ENCODE measurements at places on chromosomes 1 and 21. TPM values are rescaled to one million over a fixed set of nuclear protein-coding genes. Genes with fewer than 3 reads are reported as not detected.

The CA6 gene
- total RNA-seq, result not detected

The RALGPS2 gene
- 63.0 TPM for total RNA-seq

The ADCY10 gene
- not detected for total RNA-seq

The MIB2 gene
- 66.8 TPM for total RNA-seq

The SPRR2F gene
- not detected for total RNA-seq

The SLAMF6 gene
- not detected for total RNA-seq

The NR5A2 gene
- not detected for total RNA-seq

The OLFML2B gene
- not detected for total RNA-seq

The AK5 gene
- 10.9 TPM for total RNA-seq

The KRTAP13-3 gene
- total RNA-seq, result not detected

The AMY1C gene
- total RNA-seq, result not detected

The HJV gene
- not detected for total RNA-seq

The PLEKHA6 gene
- not detected for total RNA-seq

The VAV3 gene
- total RNA-seq, result 0.57 TPM

The BLACAT1 gene
- not detected for total RNA-seq

The HES3 gene
- total RNA-seq, result not detected

The PLA2G2C gene
- total RNA-seq, result not detected

The SH2D1B gene
- total RNA-seq, result not detected

The C1orf94 gene
- total RNA-seq, result not detected

The TEKT2 gene
- total RNA-seq, result not detected

The ASCL5 gene
- total RNA-seq, result not detected

The S100A1 gene
- total RNA-seq, result 0.99 TPM

The FPGT gene
- 43.9 TPM for total RNA-seq

The C1QTNF12 gene
- 0.26 TPM for total RNA-seq

The ACTRT2 gene
- not detected for total RNA-seq

The CELA3B gene
- total RNA-seq, result not detected

The HLX gene
- 5.6 TPM for total RNA-seq

The FMO4 gene
- not detected for total RNA-seq

The MYOG gene
- not detected for total RNA-seq

The NIBAN1 gene
- total RNA-seq, result 12.8 TPM

The ITLN2 gene
- not detected for total RNA-seq

The REG4 gene
- total RNA-seq, result not detected

The CLCA4 gene
- total RNA-seq, result not detected

The CITED4 gene
- 45.3 TPM for total RNA-seq

The SZRD1 gene
- total RNA-seq, result 81.1 TPM

The OR2T4 gene
- not detected for total RNA-seq

The TENT5C gene
- total RNA-seq, result 6.4 TPM

Measured in MG63 (cell line).